ENCODE measurements at places on chromosomes 2 and 18.

DNA sequence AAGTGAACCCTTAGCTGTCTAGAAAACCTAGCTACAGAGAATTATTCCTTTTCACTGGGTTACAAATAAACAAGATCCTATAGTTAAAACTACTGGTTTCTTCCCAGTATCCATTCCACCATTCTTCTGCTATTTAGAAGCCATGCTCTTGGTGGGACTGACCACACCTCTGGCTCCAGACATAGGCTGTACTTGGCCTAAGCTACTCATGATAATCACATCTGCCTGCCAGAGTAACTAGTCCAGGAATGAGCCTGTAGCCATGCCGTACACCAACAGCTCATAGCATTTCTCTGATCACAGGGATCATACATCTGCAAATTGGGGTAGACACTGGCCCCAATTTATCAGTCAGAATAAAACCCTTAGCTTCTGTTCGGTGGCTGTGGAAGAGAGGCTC is 33.7 kb downstream of the NABP1 start:
- DNase-seq: no peak

GRCh38 chr2:205995260-205995659 is 90.7 kb downstream of the INO80D start:
- DNase-seq: no peak

GRCh38 chr2:74261204-74261864 is 62.9 kb downstream of the MTHFD2 start:
- no peak for DNase-seq

DNA sequence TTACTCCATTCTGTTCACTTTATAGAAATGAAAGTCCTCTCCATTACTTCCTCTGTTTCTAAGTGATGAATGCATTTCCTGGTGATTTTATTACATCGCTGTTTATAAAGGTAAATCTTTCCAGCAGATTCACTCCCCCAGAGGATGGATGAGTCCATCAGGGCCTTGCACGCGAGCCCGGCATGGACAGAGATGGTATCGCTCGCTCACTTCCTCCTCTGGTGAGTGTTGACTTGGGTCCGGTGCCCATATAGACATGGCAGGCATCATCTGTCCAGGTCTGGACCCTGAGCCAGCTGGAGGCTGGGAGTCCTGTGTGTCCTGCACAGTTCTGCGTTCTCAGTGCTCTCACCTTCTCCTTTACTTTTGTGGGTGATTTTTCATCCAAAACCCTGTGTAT is 733.6 kb upstream of the SALL3 start:
- no peak for DNase-seq

Measured in DMS79 treated with DMSO at 0.1 percent for 48 hours (cell line).